Immature natural killer cell (primary cell): ENCODE measurements at places on chromosomes 1 and 21. TPM values are rescaled to one million over a fixed set of nuclear protein-coding genes. Genes with fewer than 3 reads are reported as not detected.

CFAP107 gene
- polyA plus RNA-seq, result not detected

GRCh38 chr1:85134583-85135391, 66.0 kb downstream of the SYDE2 start:
- DNase-seq, result no peak

DNA sequence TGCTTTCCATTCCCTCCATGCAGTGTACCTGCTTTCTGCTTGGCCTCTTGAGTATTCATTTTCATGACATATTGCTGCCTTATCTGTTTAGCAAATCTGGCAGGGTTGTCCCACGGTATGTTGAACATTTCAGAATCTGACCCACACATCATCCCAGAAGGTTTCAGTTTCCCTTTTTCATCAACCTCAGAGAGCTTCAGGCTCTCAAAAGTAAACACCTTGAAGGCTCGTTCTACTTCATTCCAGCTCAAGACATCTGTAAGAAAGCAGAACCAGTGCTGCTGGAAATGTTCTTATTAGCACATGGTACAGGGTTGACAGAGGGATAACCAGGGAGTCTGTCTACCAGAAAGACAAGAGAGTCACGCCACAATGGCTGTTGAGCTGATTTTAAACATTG, 103.6 kb downstream of the SPAG17 start:
- no peak for DNase-seq

GRCh38 chr1:202069662-202070061, 53.1 kb upstream of the GPR37L1 start:
- DNase-seq, result no peak

- DNase-seq, result no peak
Observed at GRCh38 chr1:39808784-39809517, 20.3 kb upstream of the BMP8B start.
